ENCODE measurements at places on chromosomes 5 and 9. TPM values are rescaled to one million over a fixed set of nuclear protein-coding genes. Genes with fewer than 3 reads are reported as not detected.

- no peaks in the 10 kb centered on the region for H3K27me3 ChIP-seq
- H3K36me3 ChIP-seq: no peaks in the 10 kb centered on the region
Measured at GRCh38 chr9:134483361-134484184, 157.3 kb downstream of the RXRA start.

TMOD1 gene
- 0.81 TPM for total RNA-seq

DNA sequence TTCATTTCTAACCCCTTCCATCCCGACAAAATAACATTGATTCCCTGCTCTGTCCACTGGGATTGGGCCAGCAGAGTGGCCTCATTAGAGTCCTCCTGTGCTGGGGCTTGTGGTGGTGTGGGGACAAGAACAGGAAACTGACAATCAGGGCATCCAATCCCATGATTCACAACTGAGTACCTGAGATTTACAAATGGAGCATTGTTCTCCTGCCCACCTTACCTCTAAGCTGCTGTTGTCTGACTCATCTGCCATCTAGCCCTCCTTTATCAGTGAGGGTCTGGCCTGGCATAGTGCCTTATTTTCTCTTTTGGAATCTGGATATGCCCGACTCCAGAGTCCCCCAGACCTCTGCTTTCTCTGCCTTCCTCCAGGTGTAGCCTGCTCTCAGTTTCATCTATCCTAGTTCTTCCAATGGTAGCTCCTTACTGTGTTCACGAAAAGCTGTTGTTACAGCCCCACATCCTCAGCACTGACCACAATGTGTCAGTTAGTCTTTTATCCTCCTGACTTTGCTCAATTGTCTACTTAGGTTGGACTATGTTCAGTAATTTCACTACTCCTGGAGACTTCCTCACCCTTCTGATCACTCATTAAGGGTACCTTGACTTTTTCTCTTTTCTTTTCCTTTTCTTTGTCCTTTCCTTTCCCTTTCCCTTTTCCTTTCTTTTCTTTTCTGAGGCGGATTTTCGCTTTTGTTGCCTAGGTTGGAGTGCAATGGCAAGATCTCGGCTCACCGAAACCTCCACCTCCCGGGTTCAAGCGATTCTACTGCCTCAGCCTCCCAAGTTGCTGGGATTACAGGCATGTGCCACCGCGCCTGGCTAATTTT is 13.4 kb downstream of the WNT8A start:
- no peak overlapping the region for H3K4me3 ChIP-seq
- no peak for DNase-seq
- H3K36me3 ChIP-seq: peaks cover 1% of the 10 kb centered on the region
- peaks cover 41% of the 10 kb centered on the region for H3K4me1 ChIP-seq
- H3K27me3 ChIP-seq: no peaks in the 10 kb centered on the region

GRCh38 chr9:3920604-3921582 is 379.0 kb downstream of the GLIS3 start:
- H3K27me3 ChIP-seq: peaks cover 7% of the 10 kb centered on the region
- DNase-seq: no peak
- no peak overlapping the region for H3K27ac ChIP-seq
- no peak overlapping the region for H3K4me3 ChIP-seq
- no peaks in the 10 kb centered on the region for H3K36me3 ChIP-seq

GLRA1 gene
- not detected for total RNA-seq

GRCh38 chr9:115999498-115999897 is 154.1 kb upstream of the PAPPA start:
- no peaks in the 10 kb centered on the region for H3K36me3 ChIP-seq
- H3K27me3 ChIP-seq: no peaks in the 10 kb centered on the region
- DNase-seq: no peak

DNA sequence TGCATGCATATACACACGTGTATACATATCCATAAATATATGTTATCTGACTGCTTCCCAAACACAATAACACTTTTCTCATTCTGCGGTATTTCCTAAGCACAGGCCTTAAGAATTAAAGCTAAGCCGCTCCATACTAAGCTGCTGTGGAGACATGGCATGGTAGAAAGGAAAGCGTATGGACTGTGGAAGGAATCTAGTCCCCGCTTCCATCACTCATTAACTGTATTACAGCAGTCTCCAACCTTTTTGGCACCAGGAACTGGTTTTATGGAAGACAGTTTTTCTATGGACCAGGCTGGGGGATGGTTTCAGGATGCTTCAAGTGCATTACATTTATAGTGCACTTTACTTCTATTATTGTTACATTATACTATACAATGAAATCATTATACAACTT is 11.3 kb downstream of the CDKL3 start:
- no peak overlapping the region for H3K4me3 ChIP-seq
- no peak overlapping the region for H3K27ac ChIP-seq
- no peaks in the 10 kb centered on the region for H3K27me3 ChIP-seq
- no peaks in the 10 kb centered on the region for H3K4me1 ChIP-seq
- peaks cover 3% of the 10 kb centered on the region for H3K36me3 ChIP-seq

GRCh38 chr5:10019236-10019635 is 230.5 kb downstream of the ATPSCKMT start:
- no peak for DNase-seq
- no peak overlapping the region for H3K27ac ChIP-seq
- no peaks in the 10 kb centered on the region for H3K36me3 ChIP-seq
- H3K4me1 ChIP-seq: no peaks in the 10 kb centered on the region
- no peaks in the 10 kb centered on the region for H3K27me3 ChIP-seq
- no peak overlapping the region for H3K4me3 ChIP-seq

DNA sequence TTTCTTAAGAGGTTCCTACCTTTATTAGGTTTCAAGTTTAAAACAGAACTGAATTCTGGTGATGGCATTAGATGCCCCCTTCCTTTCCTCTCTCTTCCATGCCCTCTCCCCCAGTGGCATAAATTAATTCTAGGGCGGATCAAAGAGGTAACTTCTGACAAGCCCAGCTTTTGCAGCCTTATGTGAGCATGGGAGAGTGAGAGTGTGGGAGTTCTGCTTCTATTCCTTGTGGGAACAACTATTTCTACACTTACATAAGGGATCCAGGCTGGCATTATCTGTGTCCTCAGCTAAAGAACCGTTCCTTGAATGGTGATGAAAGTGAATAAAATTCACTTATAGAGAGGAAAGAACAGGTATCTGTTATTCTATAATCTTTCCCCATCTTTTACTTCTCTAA is 437.6 kb downstream of the KIF4B start:
- H3K36me3 ChIP-seq: no peaks in the 10 kb centered on the region
- DNase-seq: no peak
- H3K27ac ChIP-seq: no peak overlapping the region
- H3K4me1 ChIP-seq: no peaks in the 10 kb centered on the region
- no peaks in the 10 kb centered on the region for H3K27me3 ChIP-seq

- H3K4me3 ChIP-seq: no peak overlapping the region
- no peaks in the 10 kb centered on the region for H3K4me1 ChIP-seq
- H3K27ac ChIP-seq: no peak overlapping the region
Measured at GRCh38 chr5:2569774-2570542, 181.5 kb downstream of the IRX2 start.

DNA sequence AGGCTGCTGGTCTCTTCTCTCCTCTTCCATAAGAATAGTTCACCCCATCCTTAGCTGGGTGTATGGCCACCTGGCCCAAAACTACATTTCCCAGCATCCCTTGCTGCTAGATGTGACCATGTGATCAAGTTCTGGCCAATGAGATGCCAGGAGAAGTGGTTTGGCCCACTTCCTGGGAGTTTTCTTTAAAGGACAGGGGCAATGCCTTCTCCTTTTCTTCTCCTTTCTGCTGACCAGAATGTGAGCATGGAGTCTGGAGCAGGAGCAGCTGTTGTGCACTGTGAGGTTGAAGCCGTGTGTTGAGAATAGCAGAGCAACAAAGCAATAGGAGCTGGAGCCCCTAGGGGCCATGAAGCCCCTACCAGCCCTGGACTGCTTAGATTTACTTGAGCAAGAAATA is 36.8 kb downstream of the C9orf50 start:
- H3K4me1 ChIP-seq: peaks cover 92% of the 10 kb centered on the region
- DNase-seq: peak; percentile 69
- H3K27me3 ChIP-seq: peaks cover 2% of the 10 kb centered on the region
- H3K36me3 ChIP-seq: peaks cover 21% of the 10 kb centered on the region
- peak overlapping the region; percentile 58 for H3K4me3 ChIP-seq

SPINK13 gene
- total RNA-seq: not detected

PRRX2 gene
- 6.2 TPM for total RNA-seq

LIX1 gene
- not detected for total RNA-seq

GABRA1 gene
- not detected for total RNA-seq

- H3K4me3 ChIP-seq: no peak overlapping the region
- H3K27me3 ChIP-seq: no peaks in the 10 kb centered on the region
- DNase-seq: no peak
Measured at GRCh38 chr5:164487939-164488338, 982.5 kb downstream of the MAT2B start.

GRCh38 chr5:113354055-113354454 is 80.7 kb downstream of the TSSK1B start:
- peaks cover 23% of the 10 kb centered on the region for H3K27me3 ChIP-seq
- no peak overlapping the region for H3K4me3 ChIP-seq
- no peak overlapping the region for H3K27ac ChIP-seq

PKD2L2 gene
- total RNA-seq: not detected

DNA sequence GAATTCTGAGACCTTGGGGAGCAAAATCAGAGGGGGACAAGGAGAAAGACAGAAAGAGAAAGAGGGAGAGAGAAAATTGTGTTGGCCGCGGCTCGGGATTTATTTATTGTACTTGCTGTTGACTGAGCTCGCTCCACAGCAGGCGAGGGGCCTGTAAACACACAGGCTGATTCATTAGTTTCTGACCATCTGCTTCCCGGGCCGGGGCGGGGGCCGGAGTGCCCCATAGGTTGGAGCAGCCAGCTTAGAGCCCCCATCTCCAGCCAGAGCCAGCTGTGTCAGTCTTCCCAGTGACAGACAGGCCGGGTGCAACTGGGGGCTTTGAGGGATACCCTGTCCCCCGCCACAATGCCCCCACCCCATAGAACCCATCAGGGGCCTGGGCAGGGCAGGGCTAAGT is 30.9 kb downstream of the NTNG2 start:
- H3K4me1 ChIP-seq: no peaks in the 10 kb centered on the region
- H3K27ac ChIP-seq: no peak overlapping the region
- DNase-seq: no peak
- H3K4me3 ChIP-seq: no peak overlapping the region

PCDHB11 gene
- total RNA-seq: not detected

- no peaks in the 10 kb centered on the region for H3K36me3 ChIP-seq
- peaks cover 4% of the 10 kb centered on the region for H3K27me3 ChIP-seq
- H3K27ac ChIP-seq: no peak overlapping the region
- no peak overlapping the region for H3K4me3 ChIP-seq
- no peaks in the 10 kb centered on the region for H3K4me1 ChIP-seq
Measured at GRCh38 chr5:74196233-74196632, 444.3 kb downstream of the ENC1 start.

DNA sequence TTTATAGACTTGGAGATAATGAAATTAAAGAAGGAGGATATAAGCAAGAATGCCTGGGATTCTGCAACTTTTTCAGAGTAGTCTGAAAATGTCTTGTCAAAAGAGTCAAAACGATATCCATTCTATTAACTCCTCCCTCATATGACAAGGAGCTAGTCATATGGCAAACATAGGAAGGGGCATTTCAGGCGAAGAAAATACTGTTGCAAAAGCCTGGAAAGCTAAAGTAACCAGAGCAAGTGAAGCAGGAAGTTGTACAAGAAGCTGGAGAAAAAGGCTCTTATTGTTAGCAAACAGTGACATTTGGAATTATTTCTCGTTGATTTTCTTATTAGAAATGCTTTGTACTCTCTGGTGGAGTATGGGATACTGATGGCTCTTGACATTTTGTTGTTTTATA is 94.0 kb upstream of the PTPRD start:
- H3K4me3 ChIP-seq: no peak overlapping the region
- no peaks in the 10 kb centered on the region for H3K36me3 ChIP-seq
- H3K27ac ChIP-seq: no peak overlapping the region
- no peak for DNase-seq
- H3K4me1 ChIP-seq: no peaks in the 10 kb centered on the region

IFNA10 gene
- total RNA-seq: not detected

LCP2 gene
- total RNA-seq: 351 TPM

GRCh38 chr5:1152771-1153282 is 41.0 kb upstream of the SLC12A7 start:
- H3K36me3 ChIP-seq: peaks cover 1% of the 10 kb centered on the region
- H3K27ac ChIP-seq: no peak overlapping the region
- H3K4me1 ChIP-seq: no peaks in the 10 kb centered on the region
- H3K4me3 ChIP-seq: no peak overlapping the region
- DNase-seq: no peak
